ENCODE measurements at places on chromosomes 4 and X.

DNA sequence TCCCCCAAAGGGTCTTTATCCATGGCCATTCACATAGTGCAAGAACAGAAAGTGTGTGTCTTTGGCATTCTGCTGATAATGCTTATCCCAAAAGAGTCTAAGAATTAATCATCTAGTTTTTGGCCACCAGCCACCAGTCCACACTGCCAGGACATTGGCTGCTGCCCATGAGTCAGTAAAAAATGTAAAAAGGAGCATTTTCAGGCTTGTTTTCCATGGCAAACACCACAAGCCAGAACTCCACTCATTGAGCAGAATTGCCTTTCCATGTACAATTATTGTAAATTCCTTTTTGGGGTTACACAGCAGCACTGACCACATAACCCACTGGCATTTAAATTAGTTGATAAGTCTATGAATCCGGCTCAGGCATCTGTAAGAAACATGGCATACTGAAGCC, 89.2 kb upstream of the PRDX4 start:
- no peak for DNase-seq

GRCh38 chr4:70619778-70620177, 8.8 kb upstream of the ENAM start:
- no peak for DNase-seq

GRCh38 chr4:95693594-95693993, 144.8 kb upstream of the UNC5C start:
- no peak for DNase-seq

GRCh38 chr4:6889736-6890324, 19.8 kb upstream of the TBC1D14 start:
- DNase-seq, result no peak

DNA sequence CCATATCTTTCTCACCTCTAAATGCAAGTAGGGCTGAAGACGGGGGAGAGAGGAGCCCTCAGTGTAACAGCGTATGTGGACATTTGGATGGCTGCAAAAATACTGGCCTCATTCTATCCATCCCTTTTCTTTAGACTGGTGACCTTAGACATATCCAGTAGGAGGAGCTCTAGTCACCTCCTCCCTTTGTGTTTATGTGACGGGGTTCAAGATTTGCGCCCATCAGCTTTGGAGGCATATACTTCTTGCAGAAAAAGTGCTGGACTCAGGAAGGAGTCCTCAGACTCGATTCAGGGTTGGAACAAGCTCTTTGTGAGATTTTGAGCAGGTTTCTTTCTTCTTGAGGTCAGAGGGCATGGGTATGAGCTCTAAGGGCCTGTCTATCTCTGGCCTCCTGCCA, 86.2 kb downstream of the MAMLD1 start:
- DNase-seq, result no peak

- no peak for DNase-seq
These were observed 183.2 kb upstream of the WDFY3 start for GRCh38 chr4:85149676-85150075.

GRCh38 chr4:26930964-26931363, 70.3 kb downstream of the STIM2 start:
- DNase-seq, result no peak

DNA sequence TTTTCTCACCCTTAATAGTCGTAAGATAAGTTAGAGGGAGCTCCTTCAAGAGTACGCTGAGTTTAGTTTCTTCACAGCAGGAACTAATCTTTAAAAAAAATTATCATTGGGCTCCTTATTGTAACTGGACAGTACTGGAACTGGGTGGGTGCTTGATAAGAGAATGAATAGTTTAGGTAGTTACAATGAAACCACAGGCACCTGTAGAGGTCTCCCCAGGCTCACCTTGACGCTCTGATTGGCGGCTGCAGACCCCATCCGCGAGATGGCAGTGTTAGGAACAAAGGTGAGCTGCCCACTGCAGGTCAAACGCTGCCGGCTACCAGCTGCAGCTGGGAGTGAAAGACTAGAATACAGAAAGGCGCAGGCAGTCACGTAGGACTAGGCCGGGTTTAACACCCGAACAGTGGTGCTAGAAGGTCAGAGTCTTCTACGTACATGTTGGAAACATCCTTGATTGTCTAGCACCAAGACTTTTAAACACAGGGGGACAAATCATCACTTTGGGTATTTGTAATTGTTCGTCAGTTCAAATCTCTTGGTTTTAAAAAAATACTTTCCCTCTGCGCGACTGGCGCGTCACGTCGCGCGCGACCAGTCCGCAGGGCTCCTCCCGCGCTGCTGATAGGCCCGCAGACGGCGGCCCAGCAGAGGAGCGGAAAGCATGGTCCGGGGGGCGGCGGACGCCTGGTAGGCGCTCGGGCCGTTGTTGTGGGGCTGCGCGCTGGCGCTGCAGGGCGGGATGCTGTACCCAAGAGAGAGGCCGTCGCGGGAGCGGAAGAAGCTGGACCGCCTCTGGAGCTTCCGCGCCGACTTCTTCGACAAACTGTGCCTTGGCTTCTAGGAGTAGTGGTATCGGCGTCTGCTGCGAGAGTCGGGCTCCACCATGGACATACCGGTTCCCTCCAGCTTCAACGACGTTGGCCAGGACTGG, 45.6 kb downstream of the SMARCA5 start:
- peak; percentile 23 for DNase-seq

DNA sequence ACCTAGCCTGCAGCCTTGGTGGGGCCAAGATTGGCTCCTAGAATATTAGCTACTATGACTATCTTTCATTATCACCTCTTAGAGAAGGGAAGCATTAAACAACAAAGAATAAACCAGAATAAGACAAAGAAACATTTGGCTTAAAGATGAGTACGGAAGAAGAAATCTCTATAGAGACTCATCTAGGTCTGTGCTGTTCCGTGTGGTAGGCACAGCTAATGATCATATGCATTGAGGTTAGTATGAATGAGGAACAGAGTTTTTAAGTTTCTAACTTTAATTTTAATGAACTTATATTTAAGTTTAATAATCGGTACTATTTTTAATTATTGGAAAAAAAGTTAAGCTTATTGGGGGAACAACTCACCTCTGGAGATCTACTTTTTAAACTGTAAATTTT, 24.6 kb downstream of the ARHGAP24 start:
- no peak for DNase-seq

DNA sequence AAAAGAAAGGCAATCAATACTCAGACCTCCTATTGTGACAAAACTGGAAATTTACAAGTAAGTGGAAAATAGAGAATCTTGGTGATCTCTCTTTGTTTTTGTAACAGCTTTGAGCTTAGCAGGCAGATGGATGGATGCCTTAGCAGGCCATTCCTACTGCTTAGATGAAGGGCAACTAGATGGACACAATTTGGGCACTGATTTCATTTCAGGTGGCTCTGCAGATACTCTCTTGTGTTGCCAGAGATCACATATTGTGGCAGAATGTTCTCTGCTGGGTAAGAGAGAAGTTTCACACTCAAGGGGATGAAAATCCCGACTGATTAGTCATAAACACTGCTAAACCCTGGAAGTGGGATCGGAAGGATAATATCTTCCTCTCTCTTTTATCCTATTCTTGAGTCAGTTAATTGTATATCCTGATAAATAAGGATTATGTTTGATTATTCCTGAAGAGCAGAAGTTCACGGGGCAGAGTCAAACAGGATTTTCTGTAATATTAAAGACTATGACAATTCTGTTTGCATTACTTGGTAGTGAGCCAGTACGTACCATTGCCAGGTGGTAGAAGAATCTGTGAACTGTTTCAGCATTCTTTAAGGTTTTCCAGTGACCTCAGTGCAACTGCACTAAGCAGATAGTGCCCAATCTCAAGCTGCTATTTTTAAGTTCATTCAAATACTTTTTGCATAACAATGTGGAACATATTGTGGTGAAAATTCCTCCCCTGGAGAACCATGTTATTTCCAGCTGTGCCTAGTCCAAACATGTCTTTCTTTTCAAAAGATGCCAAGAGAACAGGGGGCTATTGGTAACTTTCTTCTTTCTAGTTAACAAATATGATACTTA, 974.3 kb downstream of the FSTL5 start:
- DNase-seq, result no peak

DNA sequence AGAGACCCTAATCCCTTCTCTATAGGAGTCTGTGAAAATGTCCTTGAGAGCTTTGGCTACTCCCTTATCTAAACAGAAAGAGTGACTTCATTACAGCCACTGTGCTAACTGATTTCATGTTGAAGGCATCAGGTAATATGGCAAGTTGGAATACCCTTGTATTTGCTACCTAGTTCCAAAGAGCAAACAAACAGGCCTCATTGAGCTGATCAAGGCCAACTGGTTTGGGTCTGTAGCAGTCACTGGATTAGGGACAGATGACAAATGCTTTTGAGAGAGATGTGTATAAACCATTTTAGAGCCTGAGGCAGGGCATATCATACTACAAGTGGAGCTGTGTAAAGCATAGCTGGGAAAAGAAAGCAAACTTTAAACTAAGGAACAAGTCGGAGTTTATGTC, 22.9 kb upstream of the PDLIM5 start:
- no peak for DNase-seq

- no peak for DNase-seq
These were observed 142.2 kb upstream of the KCNIP4 start for GRCh38 chr4:22090661-22091351.

- DNase-seq, result no peak
These were observed 25.1 kb upstream of the UGT2B11 start for GRCh38 chr4:69239557-69240168.

DNA sequence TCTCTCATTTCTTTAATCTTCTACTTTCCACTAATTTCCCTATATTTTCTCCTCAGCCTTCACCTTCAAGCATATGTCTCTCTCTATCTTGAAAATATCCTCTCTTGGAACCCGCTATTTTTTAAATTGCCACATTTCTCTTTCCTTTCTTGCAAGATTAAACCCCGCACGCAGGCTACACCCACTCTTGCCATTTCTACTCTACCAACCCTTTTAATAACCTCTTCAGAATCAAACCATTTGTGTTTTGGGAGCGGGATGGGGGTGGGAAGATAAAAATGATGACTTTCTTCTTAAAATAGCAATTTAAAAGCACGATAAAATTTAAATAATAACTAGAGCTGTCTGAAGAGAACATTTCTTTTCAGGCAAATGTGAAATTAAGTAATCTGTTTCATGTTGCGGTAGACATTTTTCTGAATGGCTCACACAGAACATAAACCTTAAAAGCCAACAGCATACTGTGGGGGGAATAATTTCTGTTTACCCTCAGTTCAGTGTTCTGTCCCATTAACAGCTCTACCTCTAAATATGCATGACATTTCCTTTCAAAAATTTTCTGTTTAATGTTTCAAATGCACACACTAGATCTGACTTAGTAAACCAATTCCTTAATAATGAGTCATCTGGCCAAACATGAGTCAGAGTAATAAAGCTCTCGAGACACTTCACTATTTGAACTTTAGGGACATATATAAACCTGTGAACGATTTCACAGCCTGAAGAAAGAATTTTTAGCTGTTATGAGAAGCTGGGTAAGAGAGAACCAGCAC, 20.5 kb downstream of the ARSJ start:
- no peak for DNase-seq

DNA sequence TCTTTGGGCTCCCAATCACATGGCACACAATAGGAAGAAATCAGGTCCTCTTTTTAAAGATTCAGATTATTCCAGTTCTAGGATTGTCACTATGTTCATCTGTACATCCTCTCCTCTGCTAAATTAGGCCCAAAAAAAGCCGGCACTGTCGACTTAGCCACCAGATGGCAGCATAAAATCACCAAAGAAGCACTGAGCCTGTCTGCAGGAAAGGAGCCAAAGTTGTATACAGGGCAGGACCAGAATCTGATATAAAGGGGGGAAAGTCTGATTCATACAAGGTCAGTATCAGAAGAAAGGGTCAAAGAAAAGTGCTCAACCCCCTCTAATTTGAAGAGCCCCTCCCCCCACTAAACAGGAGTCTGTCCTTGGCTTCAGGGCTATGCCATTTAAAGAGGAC, 292.5 kb downstream of the CHIC1 start:
- no peak for DNase-seq

- no peak for DNase-seq
These were observed 34.0 kb upstream of the GNPDA2 start for GRCh38 chr4:44760142-44760898.

- DNase-seq, result no peak
These were observed 42.3 kb downstream of the AFF2 start for GRCh38 chrX:148542481-148543255.

DNA sequence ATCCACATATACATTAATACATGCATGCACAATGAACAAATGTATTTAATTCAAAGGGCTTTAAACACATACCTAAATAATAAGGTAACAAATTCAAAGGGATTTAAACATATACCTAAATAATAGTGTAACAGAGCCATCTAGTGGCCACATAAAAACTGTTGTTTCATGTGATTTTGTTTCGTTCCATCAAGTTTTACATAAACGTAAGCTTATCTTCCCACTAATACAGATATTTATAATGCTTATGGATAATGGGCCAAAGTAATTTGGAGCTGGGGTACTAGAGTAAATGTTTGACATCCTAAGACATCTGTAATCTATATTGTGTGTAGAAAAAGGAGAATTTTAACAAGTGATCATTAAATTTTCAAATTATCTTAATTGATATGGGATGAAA, 82.3 kb downstream of the PRSS12 start:
- no peak for DNase-seq

DNA sequence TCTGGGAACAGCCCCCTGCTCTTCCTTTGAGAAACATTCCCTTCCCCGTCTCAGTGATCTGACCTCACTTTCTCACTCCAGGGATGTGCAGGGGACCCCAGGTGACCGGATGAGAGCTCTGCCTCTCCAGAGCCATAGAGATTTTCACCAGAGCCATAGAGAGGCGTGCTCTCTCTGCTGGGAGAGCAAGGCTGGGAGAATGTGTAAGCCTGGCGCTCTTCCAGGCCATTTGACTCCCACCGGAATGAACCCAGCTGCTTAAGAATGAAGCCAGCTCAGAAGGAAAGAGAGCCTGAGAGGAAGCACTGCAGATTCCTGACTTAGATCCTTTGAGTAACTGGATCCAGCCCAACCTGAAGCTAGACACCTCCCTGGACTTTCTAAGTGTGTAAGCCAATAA, 106.4 kb downstream of the DHX15 start:
- DNase-seq, result no peak

GRCh38 chrX:153537526-153538295, 20.3 kb downstream of the ATP2B3 start:
- no peak for DNase-seq

GRCh38 chr4:128298852-128299251, 11.2 kb upstream of the PGRMC2 start:
- no peak for DNase-seq

GRCh38 chr4:83121246-83121645, 6.7 kb upstream of the PLAC8 start:
- no peak for DNase-seq

DNA sequence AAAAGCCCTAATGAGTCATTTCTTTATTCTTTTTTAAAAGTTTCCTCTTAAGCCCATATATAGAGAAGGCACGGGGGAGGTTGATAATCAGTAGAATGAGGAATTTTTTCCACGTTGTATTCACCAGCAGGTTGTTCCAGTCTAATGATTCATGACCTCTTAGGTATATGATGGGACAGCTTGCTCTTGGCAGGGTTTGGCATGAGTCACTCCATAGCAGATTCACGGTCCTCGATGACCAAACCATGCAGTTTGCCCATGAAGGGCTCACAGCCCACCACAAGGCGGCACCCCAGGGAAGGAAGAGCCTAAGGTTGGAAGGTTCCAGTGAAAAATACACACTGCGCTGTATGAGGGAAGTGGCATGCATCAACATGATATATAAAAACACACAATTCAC, 623.8 kb upstream of the DIPK2B start:
- DNase-seq, result no peak
